CD8-positive, alpha-beta memory T cell (primary cell): ENCODE measurements at places on chromosomes 5 and 9.

- no peak for DNase-seq
These were observed 154.1 kb downstream of the EFNA5 start for GRCh38 chr5:107516452-107517184.

DNA sequence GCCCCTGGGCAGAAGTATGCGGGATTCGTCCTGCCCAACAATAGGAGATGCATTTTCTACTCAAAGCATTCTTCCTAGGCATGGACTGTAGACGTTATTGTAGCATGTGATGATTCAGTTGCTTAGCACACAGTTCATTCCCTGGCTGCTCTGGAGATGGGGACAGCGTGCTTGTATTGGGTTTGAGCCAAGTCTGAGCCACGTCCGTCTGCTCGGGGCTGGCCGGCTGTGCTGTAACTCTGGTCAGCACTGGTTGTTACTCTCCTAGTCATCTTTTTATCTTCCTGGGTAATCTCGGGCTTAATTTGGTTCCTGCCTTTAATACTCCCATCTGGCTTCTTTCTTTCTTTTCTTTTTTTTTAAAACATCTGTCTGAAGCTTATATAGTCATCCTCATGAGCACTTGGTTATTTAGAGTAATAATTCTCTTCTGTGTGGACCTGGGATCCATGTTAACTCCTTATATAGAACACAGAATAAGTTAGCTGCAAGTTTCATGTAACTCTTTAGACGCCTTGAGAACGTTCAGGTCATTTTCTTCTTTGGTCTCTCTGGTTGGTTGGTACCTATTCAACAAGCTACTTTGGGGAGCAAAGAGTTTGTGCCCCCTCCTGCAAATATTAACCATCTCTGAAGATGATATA is 118.8 kb upstream of the RPS23 start:
- DNase-seq = no peak

DNA sequence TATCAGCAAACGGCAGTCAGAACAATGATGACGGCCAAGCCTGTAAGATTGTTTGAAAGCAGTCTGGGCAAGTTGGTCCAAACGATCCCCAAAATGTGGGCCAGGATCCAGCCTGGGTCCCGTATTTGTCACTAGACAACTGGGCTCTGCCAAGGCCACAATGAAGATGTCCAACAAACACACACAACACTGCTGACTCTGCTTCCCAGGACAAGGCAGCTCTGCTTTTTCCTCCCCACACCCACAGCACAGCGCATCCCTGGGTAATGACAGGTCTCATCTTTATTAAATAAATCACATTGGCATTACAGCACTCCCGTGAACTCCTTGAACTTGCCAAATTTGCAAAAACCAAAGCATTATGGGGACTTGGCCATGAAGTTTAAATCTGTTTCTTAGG is 424.1 kb upstream of the ACTBL2 start:
- DNase-seq = no peak

DNA sequence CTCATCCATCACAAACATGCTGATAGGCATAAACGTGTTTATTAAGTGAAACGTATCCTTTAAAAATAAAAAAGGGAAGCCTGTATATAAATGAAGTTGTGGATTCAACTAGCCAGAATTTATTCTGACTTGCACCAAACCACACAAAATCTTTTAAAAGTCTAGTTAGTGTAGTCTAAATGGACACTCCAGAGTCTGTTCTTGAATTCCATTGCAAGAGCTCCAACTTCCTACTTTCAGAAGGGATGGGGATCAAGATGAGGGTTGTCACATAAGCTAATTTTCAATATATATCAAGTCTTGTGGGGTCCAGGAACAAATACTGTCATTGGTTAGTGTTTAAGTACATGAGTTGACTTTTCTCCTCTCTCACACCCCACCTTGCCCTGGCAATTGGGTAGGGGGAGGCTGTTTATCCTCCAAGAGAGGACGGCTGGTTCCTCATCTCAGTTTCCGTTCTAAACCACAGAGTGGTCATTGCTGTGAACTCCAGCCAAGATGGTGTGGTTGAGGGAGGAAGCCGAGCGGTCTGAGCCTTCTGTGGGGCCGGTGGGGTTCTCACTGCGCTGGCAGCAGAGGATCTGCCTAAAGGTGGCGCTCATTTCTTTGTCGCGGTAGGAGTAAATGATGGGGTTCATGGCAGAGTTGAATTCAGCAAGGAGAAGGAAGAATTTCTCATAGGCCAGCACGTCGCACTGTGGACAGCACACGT is 163.2 kb downstream of the LPAR1 start:
- DNase-seq = no peak

GRCh38 chr5:63963080-63963735 is 963 bp upstream of the HTR1A start:
- DNase-seq = no peak

DNA sequence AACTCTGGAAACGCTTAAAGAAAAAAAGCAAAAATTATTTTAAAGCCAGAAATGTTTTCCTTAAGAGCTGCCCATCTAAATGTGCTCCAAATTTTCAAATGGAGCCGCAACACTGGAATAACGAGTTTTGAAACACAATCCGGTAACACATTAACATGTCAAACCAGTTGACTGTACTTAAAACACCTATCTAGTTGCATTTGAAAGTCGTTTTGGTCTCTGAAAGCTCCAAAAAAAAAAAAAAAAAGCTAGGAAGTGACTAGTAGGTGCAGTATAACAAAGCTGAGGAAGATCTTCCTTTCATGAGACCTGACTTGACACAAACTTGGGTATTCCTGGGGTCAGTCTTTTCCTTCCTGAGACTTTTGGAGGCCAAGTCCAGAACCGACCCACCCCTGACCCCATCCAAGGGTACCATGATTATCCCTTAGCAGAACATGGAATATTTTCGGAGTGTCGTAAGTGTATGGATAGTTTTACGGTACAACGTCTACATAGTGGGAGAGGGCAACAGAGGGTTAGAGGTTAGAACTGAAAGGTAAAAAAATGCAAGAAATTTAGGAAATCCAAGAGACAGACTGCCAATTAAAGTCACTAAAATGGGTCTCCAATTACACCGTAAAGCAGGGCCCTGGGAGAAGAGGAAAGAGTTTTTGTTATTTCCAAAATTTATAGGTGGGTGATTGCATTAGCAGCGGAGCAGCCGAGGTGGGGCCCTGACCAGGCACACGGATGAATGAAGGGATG is 812 bp downstream of the CETN3 start:
- DNase-seq = no peak

- DNase-seq = no peak
These were observed 63.2 kb downstream of the ANKRD55 start for GRCh38 chr5:56169949-56170348.

DNA sequence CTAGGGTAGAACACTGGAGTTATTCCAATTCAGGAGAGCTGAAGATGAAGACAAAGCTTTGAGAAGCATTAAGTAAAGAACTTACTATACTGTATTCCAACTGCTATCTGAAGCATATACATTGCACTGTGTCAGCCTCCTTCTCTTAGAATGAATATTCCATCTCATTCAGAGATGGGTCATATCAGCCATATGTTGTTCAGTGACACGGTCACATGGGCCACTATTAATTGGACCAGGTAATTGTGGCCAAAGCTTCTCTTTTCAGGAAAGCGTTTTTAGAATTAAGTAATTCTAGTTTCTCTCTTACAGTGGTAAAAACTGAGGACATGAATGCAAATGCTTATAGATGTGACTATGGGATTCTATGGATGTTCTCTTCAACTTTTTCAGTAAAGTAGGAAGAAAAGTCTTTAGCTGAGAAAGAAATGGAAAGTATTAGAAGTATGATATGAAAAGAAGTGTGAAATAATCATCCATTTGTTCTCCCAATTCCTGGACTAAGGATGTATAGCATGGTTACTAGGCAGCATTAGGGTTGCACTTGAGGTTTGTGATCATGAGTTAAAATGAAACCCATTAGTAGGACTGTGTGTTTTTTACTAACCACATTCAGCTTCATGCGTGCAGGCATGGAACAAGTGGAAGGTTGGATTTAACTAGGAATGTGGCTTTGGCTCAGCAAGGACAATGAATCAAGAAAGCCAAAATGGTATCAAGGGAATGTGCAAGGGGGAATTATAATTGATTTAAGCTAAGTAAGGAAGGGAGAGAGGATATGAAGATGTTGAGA is 40.9 kb downstream of the CETN3 start:
- no peak for DNase-seq

DNA sequence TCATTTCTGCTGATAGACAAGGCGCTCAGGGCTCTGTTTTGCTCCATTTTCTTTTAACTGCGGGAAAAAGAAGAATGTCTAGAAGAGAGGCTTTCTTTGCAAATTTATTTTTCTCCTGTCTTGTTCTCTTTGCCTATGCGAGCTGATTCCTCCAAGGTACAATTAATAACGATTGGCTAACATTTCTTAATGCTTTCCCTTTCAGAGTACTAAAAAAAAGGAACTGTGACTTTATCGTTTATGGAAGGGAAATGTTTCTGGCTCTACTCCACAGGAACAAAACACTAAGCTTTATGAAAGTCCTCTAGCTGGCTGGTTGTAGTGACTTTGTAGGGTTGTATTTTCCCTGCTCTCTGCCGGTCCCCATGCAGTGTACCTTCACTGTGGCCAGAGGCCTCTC is 11.7 kb downstream of the NSG2 start:
- no peak for DNase-seq

GRCh38 chr9:105881654-105882349 is 187.5 kb downstream of the TMEM38B start:
- peak; percentile 27 for DNase-seq

GRCh38 chr5:142977363-142978051 is 207.3 kb downstream of the ARHGAP26 start:
- DNase-seq = peak; percentile 84

DNA sequence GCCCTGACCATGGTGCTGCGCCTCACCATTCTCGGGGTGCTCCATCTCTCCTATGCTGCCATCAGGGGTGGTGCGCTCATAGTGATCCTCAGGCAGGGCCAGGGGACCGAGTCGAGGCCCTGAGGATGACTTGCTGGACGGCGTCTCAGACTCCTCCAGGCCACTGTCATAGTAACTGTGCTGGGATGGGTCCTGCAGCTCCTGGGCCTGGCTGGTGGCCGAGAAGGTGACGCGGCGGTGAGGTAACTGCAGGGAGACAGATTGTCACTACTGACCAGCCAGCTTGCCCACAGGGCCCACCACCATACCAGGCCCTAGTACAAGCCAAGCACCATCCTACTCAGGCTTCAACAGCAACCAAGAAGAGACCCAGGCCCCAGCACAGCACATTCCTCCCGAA is 21.0 kb downstream of the PCDH1 start:
- no peak for DNase-seq

- DNase-seq = no peak
These were observed 164.3 kb downstream of the MTRR start for GRCh38 chr5:8033261-8033660.

DNA sequence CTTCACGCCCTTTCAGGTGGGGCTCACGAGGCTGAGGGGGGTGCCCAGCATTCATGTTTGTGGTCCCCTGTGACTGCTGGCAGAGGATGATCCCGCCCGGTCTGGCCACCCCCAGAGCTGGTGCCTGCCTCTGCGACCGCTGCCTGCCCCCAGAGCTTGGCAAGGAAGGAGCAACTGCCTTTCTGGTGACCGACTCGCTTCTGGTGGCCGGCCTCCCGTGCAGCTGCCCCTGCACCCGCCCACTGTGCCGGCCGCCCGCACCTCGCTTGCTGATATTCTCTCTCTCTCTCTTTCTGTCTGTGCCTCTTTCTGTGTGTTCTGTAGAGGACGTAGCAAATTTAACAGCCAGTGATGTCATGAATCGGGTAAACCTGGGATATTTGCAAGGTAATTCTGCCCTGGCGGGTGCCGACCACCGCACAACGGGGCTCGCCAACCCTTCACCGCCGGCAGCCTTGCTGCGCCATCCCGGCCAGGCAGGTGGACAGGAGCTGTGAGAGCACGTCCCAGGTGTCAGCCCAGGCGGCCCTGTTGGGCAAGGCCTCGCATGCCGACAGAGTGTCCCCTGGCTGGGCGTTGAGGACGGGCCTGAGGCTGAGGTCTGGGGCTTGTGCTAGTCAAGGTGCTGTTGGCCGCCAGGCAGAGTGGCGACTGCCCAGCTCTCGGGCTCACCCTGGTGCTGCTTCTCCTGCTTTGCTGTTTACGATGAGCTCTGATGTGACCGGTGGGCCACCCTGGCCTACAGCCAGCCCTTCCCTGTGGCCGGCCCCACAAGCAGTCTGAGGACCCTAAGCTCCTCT is 86.0 kb downstream of the KCNT1 start:
- no peak for DNase-seq

GRCh38 chr9:107251756-107252322 is 31.2 kb upstream of the RAD23B start:
- DNase-seq = no peak

GRCh38 chr5:89534331-89534730 is 651.3 kb upstream of the MEF2C start:
- DNase-seq = no peak

DNA sequence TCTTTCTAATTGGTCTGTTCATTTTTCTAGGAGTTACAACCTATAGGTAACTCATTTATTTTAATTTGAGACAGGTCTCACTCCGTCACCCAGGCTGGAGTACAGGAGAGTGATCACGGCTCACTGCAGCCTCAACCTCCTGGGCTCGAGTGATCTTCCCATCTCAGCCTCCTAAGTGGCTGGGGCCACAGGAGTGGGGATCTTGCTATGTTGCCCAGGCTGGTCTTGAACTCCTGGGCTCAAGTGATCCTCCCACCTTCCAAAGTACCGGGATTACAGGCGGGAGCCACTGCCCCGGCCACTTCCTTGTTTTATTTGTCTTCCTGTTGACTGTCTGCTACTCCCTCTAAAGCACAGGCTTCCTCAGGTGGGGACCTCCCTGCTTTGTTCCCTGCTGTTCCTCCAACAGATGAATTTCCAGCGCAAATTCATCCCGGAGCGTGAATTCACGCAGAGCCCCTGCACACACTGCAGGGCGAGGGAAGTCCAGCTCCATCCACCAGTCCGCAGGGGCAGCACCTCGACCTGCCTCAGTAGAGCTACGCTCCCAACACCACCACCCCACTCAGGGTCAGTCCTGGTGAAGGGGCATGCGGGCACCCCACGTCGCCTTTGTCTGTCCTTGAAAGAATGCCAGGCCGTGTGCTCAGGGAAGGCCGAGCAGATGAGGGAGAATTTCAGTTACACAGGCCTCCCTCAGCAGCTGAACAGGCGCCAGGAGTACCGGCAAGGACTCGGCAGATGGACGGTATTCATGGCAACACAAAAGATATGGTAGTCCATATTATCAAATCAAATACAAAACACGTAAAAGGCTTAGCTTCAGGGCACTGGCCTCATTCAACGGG is 6.3 kb downstream of the QSOX2 start:
- no peak for DNase-seq

DNA sequence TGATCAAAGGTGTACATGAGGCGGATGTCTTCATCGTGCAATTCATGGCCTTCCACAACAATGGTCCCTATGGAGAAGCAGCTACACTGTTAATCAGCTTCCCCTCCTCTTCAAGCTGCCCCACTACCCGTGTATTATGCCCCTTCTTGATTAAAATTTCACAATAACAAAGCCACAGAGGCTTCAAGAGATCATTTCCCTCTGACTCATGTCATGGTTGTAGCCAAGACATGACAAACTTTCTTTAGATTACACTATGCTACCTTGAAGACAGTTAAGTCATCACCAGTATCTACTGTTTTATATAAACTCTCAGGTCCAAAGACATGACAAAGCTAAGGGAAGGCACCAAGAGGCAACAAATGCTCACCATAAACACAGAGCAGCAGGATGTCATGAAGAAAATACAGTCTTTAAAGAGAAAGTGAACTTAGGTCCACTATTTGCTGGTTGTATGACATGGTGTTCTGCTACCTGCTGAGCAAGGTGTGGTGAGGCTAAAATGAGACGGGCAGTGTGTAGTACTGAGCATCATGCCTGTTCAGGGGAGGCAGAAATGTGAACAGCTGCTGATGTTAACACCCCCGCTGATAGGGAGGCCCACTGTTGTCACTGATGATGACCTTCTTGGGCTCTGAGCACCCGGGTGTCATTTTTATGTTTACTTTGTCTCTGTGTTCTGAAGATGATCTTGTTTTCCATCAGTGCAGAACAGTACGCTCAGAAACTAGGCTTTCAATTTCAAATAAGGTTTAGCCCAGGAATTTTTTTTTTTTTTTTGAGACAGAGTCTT is 48.3 kb downstream of the IARS1 start:
- no peak for DNase-seq
